ENCODE measurements at places on chromosomes 2 and 18.

- DNase-seq, result peak; percentile 3
Measured at GRCh38 chr2:212177724-212178123, 360.9 kb downstream of the ERBB4 start.

- DNase-seq, result no peak
Measured at GRCh38 chr2:194545978-194546377, 1111.0 kb upstream of the SLC39A10 start.

- peak; percentile 70 for DNase-seq
Measured at GRCh38 chr2:118766871-118767270, 80.6 kb downstream of the EN1 start.

- DNase-seq, result no peak
Measured at GRCh38 chr2:159963700-159964099, 98.7 kb downstream of the PLA2R1 start.

- no peak for DNase-seq
Measured at GRCh38 chr2:54228945-54229344, 27.1 kb downstream of the TSPYL6 start.

GRCh38 chr2:160920791-160921303 is 239.4 kb upstream of the TANK start:
- DNase-seq, result peak; percentile 96

DNA sequence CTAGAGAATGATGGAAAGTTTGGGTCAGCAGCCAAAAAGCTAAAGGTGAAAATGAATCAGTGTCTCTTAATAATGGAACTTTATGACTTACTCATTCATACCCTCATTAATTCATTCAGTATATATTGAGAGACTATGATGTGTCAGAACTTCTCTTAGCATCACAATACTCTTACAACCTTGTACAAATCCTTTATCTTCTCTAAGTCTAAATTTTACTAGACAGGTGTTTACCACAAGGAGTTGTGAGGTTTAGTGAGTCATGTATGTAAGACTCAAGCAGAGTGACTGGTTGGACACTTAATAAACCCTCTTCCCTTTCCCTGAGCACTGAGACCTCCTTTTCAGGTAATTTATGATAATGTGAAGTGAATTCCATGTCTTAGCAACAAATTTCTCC is 129.6 kb downstream of the PPP1R1C start:
- DNase-seq, result no peak

- DNase-seq, result peak; percentile 72
Measured at GRCh38 chr2:201444746-201445465, 6.4 kb downstream of the TRAK2 start.

DNA sequence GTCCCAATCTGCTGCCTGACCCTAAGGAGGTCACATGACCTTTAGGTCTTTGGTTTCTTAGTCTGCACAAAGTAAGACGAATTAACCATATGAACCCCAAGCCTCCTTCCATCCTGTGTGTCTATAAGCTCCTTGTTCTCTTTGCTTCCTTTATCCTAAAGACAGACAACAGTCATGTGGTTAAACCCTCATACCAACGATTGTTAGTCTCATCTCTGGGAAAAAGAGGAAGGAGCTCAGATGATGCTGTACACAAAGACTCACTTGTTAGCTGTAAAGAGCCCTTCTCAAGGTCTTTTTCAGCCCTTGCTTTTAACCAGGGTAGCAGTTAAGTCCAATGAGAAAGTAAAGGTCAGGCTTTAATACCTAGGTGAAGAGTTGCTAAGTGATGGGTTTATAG is 443.7 kb downstream of the TNS1 start:
- no peak for DNase-seq
